Body of pancreas (tissue), 4 donors: ENCODE measurements at places on chromosomes 7 and 10.

- DNase-seq: no peak
Measured at GRCh38 chr10:78214955-78215354, 181.3 kb downstream of the RPS24 start.

DNA sequence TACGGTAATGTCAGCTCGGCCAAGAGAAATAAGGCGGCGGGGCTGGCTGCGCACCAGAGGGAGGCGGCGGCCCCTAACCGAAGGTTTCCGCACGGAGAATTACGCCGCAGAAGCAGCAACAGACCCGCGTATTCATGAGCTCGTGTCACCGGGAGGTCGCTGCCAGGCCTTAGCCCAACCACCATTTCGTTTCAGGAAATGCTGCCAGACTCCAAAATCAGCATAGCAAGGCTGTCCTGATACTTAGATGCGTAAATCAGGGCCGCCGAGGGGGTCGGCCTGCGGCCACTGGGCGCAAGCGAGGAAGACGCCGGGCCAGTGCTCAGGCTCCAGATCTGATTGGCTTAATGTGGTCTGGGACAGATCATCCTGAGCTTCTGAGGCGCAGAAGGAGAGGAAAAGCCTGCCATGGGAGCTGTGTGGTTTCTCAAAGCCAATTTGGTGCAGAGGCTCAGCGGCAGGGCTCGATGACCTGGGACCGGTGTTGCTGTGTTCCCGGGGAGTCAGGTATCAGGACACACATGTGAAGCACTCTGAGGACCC lies 247.9 kb downstream of the BAMBI start:
- DNase-seq: no peak

DNA sequence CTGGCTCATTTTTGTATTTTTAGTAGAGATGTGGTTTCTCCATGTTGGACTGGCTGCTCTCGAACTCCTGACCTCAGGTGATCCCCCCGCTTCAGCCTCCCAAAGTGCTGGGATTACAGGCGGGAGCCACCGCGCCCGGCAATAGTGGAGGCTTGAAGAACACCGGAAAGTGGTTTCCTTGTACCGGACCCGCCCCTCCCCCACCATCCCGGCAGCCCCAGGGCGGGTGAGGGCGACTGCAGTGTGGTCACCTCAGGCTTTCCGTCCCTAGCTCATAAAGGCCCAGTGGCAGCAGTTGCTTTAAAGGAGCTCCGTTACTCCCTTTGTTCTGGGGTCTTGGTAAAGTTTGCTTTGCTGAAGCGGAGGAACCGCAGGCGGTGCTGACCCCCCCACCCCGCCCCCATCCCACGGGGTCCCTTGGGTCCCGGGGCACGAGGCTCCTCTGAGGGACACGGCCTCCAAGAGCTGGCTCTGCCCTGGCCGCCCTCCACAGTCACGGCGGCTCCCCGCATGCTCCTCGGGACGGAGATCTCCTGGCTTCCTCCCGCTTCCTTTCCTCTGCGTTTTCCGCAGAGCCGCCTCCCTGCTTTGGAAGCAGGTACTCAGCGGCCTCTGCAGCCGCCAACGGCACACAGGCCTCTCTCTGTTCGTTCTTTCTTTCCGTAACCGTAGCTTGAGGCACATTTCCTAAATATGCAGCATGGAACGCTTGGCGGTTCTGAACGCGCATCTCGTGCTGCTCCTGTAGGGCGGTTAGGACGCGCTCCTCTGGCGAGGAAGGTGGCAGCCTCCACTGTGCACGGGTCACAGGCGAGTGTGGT lies 77.3 kb downstream of the DNAJB6 start:
- DNase-seq: no peak

DNA sequence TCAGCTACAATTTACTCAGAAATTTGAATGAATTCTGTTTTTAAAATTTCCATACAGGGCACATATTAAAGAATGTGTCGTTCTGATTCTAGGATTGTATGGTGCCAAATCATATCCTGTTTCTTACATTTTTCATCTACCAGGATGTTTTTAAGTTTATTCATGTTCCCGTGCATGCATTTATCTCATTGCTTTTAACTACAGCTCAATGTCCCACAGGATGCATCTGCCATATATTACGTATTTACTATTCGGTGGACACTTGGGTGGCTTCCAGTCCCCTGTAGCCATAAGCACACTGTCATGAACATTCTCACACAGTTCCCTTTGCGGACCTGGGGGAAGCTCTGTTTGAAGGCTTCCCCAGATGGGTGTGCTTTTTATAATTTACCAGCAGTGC lies 122.3 kb downstream of the CCDC71L start:
- DNase-seq: no peak

DNA sequence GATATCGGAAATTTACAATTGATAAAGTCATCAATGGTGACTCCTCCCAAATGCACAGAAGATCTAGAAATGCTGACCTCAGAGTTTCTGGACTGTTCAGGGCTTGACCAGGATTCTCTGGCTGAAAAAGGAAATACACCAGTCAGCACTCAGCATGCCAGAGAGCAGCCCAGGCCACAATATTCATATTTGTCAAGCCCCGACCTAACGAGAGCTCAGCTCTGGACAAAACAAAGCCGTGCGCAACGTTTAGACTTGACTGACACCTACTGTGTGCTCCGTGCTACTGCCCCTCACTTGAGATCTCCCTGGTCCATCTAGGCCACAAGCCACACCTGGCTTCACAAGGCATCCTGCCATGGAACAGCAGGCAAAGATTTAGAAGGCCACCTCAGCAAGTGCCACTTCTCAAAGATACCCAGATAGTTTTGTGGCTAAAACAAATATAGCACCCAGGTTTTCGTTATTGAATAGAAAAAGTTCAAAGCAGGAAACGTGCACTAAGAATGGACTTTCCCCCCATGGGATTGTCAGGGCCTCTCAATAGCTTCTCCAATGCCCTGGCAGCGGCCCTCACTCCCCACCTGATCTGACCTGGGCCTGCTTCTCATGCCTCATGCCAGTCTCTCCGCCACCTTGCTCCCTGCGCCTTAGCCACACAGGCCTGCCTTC lies 218.3 kb downstream of the FAM107B start:
- peak; percentile 55 for DNase-seq
